ENCODE measurements at places on chromosomes 3 and 15.

DNA sequence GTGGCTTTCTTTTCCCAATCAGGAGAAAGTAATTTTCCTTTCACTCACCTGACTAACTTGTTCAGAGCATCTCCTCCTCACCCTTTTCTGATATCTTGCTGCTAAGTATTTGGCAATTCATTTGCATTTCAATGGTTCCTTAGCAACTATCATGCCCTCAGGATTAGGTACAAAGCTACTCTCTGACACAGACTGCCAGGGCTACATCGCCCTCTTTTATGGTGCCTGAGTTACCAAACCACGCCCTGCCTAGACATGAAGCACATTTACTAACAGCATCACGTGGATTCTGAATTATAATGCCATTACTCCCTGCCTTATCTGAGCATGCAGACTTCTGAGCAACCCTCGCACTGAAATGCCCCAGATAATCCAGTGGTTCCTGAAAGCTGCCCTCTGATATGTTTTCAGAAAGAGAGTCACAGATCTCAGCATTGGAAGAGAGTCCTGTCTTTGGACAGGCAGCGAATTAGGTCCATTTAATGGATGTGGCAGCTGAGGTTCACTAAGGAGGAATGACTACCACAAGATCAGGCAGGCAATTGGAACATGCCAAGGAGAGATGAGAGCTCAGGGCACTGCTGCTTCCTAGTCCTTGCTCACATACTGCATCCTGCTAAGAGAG is 14.5 kb downstream of the EPHB1 start:
- no peak for DNase-seq

DNA sequence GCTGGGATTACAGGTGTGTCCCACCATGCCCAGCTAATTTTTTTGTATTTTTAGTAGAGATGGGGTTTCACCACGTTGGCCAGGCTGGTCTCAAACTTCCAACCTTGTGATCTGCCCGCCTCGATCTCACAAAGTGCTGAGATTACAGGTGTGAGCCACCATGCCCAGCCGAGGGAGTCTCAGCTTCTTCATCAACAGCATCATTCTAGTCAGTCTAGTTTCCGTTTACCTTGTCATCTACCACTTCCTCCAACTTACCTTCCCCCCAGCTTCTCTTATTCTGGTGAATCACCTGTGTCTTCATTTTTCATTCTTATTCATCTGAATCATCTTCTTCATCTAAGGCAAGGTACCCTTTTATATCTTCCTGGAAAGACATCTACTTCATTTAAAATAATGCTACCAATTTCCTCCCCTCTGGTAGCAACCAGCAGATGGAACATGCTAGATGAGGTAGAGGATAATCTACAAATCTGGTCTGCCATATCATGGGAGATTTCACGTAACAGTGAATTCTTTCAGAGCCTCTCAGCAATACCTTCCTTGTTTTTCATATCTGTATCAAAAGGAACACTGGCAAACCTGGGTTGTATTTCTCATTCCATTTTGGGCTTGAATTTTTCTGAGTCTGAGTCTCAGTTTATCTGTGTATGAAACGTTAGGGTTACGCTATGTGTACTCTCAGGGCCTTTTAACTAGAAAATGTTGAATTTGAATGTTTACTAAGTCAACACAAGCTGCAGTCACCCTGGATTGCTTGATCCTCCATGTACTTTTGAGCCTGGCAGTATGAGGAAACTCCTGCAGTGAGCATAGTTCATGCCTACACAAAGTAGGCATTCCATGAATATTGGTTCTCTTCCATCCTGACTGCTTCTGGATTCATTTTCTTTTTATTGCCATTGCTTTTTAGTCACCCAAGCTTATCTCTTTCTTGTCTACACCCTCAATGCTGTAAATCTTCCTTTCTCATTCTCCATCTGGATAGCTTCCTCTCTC is 16.8 kb downstream of the LPP start:
- no peak for DNase-seq

DNA sequence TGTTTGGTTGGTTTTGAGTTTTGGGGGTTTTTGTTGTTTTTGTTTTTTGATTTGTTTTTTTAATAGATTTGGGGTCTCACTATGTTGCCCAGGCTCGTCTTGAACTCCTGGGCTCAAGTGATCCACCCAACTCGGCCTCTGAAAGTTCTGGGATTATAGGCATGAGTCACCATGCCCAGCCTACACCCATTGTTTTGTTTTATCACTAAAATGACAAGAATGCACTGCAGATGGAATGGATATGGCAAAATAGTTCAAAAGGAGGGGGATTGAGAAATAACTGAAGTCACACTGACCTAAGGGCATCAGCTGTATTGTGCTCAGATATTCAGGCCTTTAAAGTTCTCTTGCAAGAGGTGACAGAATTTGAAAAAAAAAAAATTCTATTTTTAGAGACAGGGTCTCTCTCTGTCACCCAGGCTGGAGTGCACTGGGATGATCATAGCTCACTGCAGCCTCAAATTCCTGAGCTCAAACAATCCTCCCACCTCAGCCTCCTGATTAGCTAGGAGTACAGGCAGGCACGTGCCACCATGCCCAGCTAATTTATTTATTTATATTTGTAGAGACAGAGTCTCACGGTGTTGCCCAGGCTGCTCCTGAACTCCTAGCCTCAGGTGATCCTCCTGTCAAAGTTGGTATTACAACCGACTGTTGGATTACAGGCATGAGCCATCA is 4.4 kb upstream of the RASA2 start:
- DNase-seq: no peak

GRCh38 chr3:86438544-86438943 is 552.4 kb downstream of the VGLL3 start:
- no peak for DNase-seq

DNA sequence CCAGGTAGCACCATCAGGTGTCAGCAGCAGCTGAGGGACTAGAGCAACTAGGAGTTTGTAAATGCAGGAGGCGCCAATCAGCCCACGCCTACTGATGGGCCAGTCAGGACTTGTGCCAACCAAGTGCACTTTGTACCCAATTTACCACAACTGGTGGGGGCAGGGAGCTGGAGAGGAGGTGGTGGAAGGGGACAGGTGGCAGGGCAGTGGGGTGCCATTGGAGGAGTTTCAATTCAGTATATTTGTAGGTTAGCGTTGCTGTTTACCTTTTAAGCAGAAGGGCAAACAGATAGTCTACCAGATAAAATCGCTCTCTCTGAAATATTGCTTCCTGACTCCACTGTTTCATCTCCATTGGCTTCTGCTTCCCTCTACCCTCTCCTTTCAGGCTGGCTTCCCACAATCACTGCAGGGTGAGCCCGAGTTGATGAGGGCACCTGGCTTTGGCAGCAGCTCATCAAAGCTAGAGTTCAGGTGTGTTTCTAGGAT is 75.7 kb downstream of the TRIM69 start:
- DNase-seq: no peak

- DNase-seq: no peak
Measured at GRCh38 chr15:73799466-73799865, 46.3 kb upstream of the INSYN1 start.

DNA sequence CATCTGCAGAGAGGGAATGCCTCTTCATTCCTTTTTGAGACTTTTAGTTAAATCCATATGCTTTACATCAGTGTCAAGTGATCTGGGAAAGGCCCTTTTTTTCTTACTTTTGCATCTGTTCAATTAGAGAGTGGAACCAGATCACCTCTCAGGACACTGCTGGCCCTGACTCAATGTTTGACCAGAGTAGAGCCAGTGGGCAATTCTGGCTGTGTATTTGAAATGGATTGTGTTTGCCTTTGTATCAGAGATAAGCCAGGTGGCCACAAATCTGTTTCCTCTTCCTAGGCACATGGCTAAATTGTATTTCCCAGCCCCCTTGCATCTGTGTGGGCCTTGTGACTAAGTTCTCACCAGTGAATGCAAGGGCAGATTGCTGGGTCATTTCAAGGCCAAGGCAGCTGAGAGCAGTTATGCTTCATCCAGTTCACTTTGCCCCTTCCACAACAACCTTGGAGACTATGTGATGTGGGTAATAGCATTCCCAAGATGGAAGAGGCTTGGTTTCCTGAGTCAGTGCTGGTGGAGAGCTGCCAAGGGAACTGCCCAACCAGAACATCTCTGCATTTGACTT is 75.6 kb upstream of the CACNA2D3 start:
- DNase-seq: no peak

DNA sequence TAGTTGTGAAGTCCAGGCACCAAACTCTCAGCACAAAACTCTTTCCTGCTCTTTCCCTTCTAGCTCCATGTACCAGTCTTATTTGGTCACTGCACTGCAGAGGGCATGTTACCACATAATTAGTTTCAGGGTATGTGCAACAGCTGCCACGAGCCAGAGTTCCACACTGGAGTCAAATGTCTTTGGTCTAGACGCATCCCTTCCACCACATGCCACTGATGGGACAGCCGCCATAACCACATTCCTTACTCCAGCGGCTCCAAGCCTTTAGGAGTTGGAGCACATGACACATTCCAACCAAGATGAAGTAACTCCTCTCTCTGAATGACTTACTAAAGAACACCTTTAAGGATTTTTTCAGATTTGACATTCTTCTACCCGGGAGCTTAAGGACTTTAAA is 153.4 kb downstream of the ERC2 start:
- DNase-seq: no peak

- DNase-seq: no peak
Measured at GRCh38 chr3:159832024-159832423, 156.6 kb upstream of the IL12A start.

DNA sequence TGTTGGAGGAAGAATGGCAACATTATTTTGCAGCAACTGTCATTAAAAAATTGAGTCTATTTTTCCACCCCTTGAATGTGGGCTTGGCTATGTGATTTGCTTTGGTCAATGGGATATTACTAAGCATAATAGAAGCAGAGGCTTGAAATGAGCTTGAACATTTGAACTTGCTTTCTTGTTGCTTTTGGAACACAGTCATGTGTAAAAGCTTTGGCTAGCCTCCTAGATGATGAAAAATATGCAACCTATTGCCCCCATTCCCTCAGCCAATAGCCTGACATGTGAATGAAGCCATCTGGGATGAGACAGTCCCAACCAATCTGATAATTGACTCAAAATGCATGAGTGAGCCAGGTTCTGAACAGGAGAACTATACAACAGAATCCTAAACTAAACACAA is 78.4 kb downstream of the PLSCR2 start:
- no peak for DNase-seq

GRCh38 chr15:81165535-81165934 is 31.1 kb upstream of the IL16 start:
- DNase-seq: no peak

- DNase-seq: no peak
Measured at GRCh38 chr15:93417156-93417555, 328.1 kb upstream of the RGMA start.

DNA sequence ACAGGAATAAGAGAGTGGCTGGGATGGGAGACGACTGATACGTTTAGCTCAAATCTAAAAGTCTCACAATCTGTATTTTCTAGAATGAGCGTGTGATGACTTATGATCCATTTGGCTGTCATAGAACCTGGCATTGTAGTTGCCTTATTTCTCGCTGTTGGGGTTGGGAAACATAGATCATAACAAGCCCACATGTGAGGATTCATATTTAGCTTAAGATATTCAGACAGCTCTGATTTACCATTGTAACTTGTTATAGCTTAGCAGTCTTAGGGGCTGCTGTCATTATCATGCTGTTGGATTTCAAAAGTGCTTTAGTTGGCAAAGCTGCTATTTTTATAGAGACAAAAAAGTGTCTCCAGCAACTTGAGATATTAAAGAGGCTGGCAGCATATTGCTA is 871.3 kb downstream of the ZPLD1 start:
- DNase-seq: no peak

GRCh38 chr15:29449136-29449535 is 179.5 kb upstream of the NSMCE3 start:
- DNase-seq: no peak

- no peak for DNase-seq
Measured at GRCh38 chr3:108329947-108330346, 33.6 kb downstream of the HHLA2 start.
